ENCODE measurements at places on chromosomes 12 and 14. TPM values are rescaled to one million over a fixed set of nuclear protein-coding genes. Genes with fewer than 3 reads are reported as not detected.

The GNB3 gene
- total RNA-seq = not detected

The CCDC38 gene
- total RNA-seq = 0.35 TPM

The KRT7 gene
- 3,783 TPM for total RNA-seq

The SPTB gene
- 1.5 TPM for total RNA-seq

The RNASE2 gene
- not detected for total RNA-seq

The PHETA1 gene
- total RNA-seq = 26.2 TPM

The CLEC4A gene
- not detected for total RNA-seq

DNA sequence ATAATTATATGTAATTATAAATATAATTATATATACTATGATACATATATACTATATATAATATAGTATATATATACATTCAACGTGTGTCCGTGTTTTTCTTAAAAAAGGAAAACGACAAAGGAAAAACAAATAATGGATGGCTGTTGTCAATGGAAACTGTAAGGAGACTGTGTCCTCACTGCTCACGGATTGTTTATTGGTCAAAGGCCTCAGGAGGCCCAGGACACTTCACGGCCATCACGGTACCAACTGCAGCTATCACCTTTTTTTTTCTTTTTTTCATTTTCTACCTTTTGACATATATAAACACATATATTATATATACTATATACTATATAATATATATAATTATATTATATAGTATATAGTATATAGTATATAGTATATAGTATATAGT lies 113.4 kb downstream of the SPTSSA start:
- no peaks in the 10 kb centered on the region for H3K27me3 ChIP-seq
- H3K4me1 ChIP-seq = no peaks in the 10 kb centered on the region
- DNase-seq = no peak
- H3K4me3 ChIP-seq = no peak overlapping the region
- no peaks in the 10 kb centered on the region for H3K36me3 ChIP-seq
- H3K27ac ChIP-seq = no peak overlapping the region

- no peak overlapping the region for H3K4me3 ChIP-seq
- DNase-seq = peak; percentile 67
- H3K4me1 ChIP-seq = peaks cover 22% of the 10 kb centered on the region
- H3K27ac ChIP-seq = peak overlapping the region; percentile 83
- H3K27me3 ChIP-seq = no peaks in the 10 kb centered on the region
Observed at GRCh38 chr14:51828017-51828797, 32.2 kb upstream of the GNG2 start.

- no peaks in the 10 kb centered on the region for H3K36me3 ChIP-seq
- H3K4me1 ChIP-seq = no peaks in the 10 kb centered on the region
- H3K4me3 ChIP-seq = no peak overlapping the region
- no peak overlapping the region for H3K27ac ChIP-seq
- no peak for DNase-seq
Observed at GRCh38 chr12:70267550-70267949, 24.3 kb downstream of the CNOT2 start.

- H3K4me1 ChIP-seq = no peaks in the 10 kb centered on the region
- H3K36me3 ChIP-seq = peaks cover 9% of the 10 kb centered on the region
- H3K27me3 ChIP-seq = no peaks in the 10 kb centered on the region
- DNase-seq = no peak
- H3K4me3 ChIP-seq = no peak overlapping the region
Observed at GRCh38 chr14:60106339-60106738, 14.6 kb downstream of the PCNX4 start.

- peaks cover 43% of the 10 kb centered on the region for H3K27me3 ChIP-seq
- H3K4me1 ChIP-seq = no peaks in the 10 kb centered on the region
- no peaks in the 10 kb centered on the region for H3K36me3 ChIP-seq
- no peak overlapping the region for H3K4me3 ChIP-seq
- H3K27ac ChIP-seq = no peak overlapping the region
Observed at GRCh38 chr12:5557906-5558305, 126.0 kb downstream of the NTF3 start.

DNA sequence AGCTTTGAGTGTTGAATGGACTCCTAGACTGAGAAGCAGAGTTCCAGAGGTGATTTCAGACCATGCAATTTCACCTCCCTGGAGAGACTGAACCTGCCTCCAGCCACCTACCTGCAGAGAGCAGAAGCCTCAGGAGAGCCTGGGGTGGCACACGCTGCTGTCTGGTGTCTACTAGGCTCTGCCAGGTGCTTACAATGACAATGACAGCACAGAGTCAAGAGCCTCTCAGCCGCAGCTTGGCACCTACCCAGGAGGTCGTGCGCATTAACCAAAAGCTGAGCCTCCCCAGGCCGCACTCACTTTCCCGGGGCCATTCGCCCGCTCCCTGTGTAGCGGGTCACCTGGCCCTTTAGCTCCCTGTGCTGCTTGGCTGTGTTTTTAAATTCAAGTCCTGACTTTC lies 63.2 kb downstream of the TESC start:
- H3K27ac ChIP-seq = no peak overlapping the region
- no peak overlapping the region for H3K4me3 ChIP-seq
- no peaks in the 10 kb centered on the region for H3K4me1 ChIP-seq
- no peak for DNase-seq
- no peaks in the 10 kb centered on the region for H3K27me3 ChIP-seq

GRCh38 chr12:128155571-128155970 lies 111.4 kb upstream of the TMEM132C start:
- no peaks in the 10 kb centered on the region for H3K36me3 ChIP-seq
- no peak for DNase-seq
- no peak overlapping the region for H3K4me3 ChIP-seq
- no peak overlapping the region for H3K27ac ChIP-seq

DNA sequence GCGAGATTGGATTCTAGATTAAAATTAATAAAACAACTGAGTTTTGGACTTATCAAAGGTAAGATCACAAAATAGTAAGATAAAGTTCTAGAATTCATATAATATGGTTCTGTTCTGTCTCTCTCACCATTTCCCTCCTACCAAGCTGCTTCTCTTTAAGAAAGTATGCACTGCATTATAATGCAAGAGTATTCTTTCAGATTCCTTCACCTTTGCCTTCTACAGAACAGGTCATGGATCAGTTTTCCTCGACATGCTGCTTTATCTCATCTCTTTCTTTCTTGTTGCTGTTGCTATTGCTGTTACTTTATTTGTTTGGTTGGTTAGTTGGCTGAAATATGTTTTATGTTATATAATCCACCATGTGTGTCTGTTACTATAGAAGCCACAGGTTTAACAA lies 357.0 kb downstream of the NAV3 start:
- no peaks in the 10 kb centered on the region for H3K4me1 ChIP-seq
- no peak overlapping the region for H3K4me3 ChIP-seq
- H3K27me3 ChIP-seq = no peaks in the 10 kb centered on the region
- no peak for DNase-seq
- no peaks in the 10 kb centered on the region for H3K36me3 ChIP-seq

DNA sequence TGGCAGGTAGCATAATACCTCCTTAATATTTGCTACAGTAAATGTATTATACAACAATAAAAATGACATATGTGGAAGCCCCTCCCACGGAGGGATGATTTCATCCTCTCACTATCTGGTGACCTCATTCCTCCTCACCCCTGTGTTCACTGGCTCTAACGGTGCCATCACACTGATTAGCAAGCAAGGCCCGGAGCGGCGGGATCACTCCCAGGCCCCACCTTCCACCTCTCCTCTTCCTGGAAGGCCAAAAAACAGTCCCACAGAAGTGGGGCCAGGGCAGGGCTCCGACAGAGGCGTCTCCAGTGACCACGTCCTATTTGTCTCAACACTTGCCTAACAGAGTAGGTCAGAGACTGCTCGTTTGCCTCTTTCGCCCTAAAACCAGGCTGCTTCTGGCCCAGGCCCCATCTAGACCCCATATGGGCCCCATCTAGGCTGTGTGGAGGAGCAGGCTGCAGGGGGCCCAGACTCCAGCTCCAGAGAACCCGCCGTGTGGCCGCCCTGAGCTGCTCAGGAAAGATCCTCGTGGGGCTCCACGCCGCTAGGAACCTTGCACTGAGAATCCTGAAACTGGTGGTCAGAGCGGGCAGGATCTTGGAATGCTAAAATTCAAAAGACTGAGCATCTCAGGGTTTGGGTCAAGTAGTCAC lies 3.7 kb downstream of the SELPLG start:
- no peaks in the 10 kb centered on the region for H3K36me3 ChIP-seq
- no peaks in the 10 kb centered on the region for H3K27me3 ChIP-seq
- H3K4me1 ChIP-seq = peaks cover 38% of the 10 kb centered on the region
- DNase-seq = peak; percentile 58

GRCh38 chr14:96706893-96707292 lies 90.3 kb upstream of the VRK1 start:
- no peaks in the 10 kb centered on the region for H3K4me1 ChIP-seq
- DNase-seq = no peak
- peaks cover 23% of the 10 kb centered on the region for H3K27me3 ChIP-seq
- no peaks in the 10 kb centered on the region for H3K36me3 ChIP-seq
- no peak overlapping the region for H3K4me3 ChIP-seq

DNA sequence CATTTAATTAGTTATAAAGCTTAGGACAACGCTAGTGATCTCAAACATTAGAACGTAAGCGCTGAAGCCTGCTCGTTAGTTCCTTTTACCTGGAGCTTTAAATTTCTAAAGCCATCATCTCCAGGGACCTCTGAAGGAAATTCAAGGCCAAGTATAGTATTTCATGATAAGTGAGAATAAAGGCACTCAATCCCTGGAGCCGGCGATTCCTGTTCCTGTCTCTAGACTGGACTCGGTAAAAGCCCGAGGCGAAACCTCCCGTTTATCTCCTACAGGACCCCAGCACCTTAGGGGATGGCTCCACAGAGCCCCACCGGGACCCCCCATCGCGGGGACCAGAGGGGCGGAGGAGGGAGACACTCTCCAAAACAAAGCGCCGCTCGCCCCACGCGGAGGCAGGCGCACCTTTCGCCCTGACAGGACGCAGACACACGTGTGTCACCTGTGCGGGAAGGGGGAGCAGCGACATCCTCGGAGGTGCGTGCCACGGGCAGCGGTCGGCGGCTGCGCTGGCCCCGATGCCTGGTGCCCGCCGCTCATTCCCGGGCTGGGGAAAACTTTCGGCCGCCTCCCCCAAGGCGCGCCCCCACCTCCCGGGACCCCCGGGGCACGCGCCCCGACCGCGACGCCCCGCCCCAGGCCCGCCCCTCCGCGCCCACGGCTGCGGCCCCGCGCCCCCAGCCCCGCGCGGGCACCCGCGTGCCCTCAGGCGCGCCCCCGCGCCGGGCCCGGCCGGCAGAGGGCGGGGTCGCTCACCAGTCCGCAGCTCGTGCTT lies 678 bp downstream of the RPS6KA5 start:
- DNase-seq = peak; percentile 8
- peak overlapping the region; percentile 67 for H3K27ac ChIP-seq

- no peak overlapping the region for H3K4me3 ChIP-seq
- peaks cover 47% of the 10 kb centered on the region for H3K4me1 ChIP-seq
- no peak for DNase-seq
- H3K36me3 ChIP-seq = no peaks in the 10 kb centered on the region
- H3K27ac ChIP-seq = peak overlapping the region; percentile 93
Observed at GRCh38 chr14:68696721-68697495, 96.0 kb downstream of the ZFP36L1 start.

- H3K27ac ChIP-seq = no peak overlapping the region
- no peaks in the 10 kb centered on the region for H3K4me1 ChIP-seq
Observed at GRCh38 chr14:61146899-61147298, 134.2 kb downstream of the TMEM30B start.

GRCh38 chr12:80264386-80264785 lies 165.0 kb downstream of the OTOGL start:
- H3K27me3 ChIP-seq = no peaks in the 10 kb centered on the region
- H3K36me3 ChIP-seq = no peaks in the 10 kb centered on the region
- H3K27ac ChIP-seq = no peak overlapping the region
- no peak for DNase-seq
- peaks cover 15% of the 10 kb centered on the region for H3K4me1 ChIP-seq
- H3K4me3 ChIP-seq = no peak overlapping the region

DNA sequence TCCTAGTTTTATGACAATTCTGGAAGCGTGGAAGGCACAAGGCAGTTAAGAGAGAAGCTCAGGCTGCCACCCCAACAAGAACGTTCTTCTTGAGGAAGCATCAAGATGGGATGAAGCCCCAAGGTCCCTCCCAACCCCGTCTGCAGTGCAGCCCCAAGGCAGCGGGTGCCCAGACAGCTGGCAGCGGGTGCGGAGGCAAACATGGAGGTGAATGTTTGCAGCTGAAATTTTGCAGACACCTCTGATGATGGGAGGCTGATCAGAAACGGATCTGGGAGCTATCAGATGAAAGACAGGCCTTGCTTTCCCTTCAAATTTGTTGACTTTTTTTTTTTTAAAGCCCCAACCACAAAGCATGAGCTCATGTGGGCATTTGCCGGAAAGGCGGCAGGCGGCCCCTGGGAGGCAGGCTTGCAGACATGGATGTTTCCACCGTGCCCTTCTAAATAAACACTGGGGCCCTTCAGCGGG lies 230.7 kb upstream of the RTL1 start:
- no peak overlapping the region for H3K27ac ChIP-seq
- H3K27me3 ChIP-seq = peaks cover 11% of the 10 kb centered on the region
- H3K36me3 ChIP-seq = no peaks in the 10 kb centered on the region

DNA sequence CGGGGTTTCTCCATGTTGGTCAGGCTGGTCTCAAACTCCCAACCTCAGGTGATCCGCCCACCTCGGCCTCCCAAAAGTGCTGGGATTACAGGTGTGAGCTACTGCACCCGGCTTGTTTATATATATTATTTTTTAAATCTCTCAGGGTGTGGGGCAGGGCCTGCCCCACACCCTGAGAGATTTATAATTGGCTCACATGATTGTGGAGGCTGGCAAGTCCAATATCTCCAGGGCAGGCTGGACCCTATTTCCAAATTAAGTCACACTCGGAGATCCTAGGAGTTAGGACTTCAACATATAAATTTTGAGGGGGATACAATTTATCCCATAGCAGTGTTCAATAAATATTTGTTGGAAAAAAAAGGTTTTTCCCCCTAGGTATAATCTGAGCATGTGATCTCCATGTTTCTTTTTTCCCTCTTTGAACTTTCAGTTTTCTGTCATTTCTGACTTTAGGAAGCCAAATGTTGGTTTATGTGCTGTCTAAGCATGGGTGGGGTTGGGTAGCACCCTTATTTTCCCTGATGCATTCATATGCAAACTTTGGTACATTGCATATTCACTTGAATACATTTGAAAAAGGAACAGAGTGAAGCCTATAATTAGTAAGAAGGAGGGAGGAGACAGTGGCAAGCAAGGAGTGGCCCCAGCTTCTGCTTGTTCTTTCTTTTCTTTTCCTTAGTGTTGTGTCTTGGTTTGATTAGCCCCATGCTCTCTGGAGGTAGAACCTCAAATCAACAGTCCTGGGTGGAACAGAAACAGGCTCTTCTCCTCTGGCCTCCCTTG lies 8.7 kb upstream of the A2ML1 start:
- H3K27me3 ChIP-seq = no peaks in the 10 kb centered on the region
- no peak overlapping the region for H3K4me3 ChIP-seq
- DNase-seq = no peak
- H3K4me1 ChIP-seq = no peaks in the 10 kb centered on the region

GRCh38 chr12:27998658-27999057 lies 26.1 kb upstream of the PTHLH start:
- peak; percentile 74 for DNase-seq
- no peak overlapping the region for H3K27ac ChIP-seq
- no peak overlapping the region for H3K4me3 ChIP-seq

- H3K4me1 ChIP-seq = no peaks in the 10 kb centered on the region
- DNase-seq = no peak
- no peaks in the 10 kb centered on the region for H3K36me3 ChIP-seq
- H3K4me3 ChIP-seq = no peak overlapping the region
- no peak overlapping the region for H3K27ac ChIP-seq
Observed at GRCh38 chr14:75970989-75971388, 10.8 kb downstream of the TGFB3 start.

- no peak overlapping the region for H3K4me3 ChIP-seq
- peaks cover 17% of the 10 kb centered on the region for H3K36me3 ChIP-seq
- no peak for DNase-seq
Observed at GRCh38 chr12:109450980-109451379, 26.1 kb downstream of the KCTD10 start.

GRCh38 chr12:110223777-110224378 lies 57.2 kb upstream of the ATP2A2 start:
- H3K4me1 ChIP-seq = peaks cover 34% of the 10 kb centered on the region
- H3K27ac ChIP-seq = peak overlapping the region; percentile 79
- H3K36me3 ChIP-seq = no peaks in the 10 kb centered on the region
- peak; percentile 12 for DNase-seq

All from PC-9 (cell line).